MG63 (cell line): ENCODE measurements at places on chromosomes 12 and 14. TPM values are rescaled to one million over a fixed set of nuclear protein-coding genes. Genes with fewer than 3 reads are reported as not detected.

Gene ADCK1
- total RNA-seq: 1.1 and 1.6 TPM in 2 replicates

DNA sequence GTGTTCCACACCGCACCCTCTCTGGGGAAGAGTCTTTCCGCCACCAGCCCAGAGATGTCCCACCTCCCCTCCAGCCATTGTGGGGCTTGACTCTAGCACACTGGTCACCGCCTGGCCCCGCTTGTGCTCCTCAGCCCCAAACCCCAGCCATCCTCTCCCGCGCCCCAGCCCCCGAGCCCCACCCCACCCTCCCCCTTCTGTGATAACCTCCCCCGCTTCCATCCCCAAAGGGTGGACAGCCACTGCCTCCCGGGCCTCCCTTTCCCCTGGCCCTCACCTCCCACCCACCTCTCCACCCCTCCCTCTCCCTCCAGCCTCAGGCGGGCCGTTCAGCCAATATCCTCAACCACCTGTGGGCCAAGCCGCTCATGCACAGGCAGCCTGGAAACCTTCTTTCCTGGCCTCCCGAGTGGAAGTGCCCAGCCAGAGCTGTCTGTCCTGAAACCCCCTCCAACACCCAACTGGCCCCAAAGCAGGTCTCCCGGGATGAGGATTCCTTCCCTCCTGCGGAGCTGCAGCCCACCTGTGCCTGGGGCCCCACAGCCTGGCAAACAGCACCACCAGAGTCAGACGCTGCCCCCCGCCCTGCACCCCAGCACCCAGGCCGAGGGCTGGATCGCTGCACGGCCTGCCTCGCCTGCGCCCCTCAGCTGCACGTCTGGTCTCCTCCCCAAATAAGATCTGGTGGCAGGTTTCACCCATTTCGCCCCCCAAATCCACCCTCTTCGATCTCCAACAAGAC is 27.1 kb upstream of the NUDT14 start:
- DNase-seq: no peak

DNA sequence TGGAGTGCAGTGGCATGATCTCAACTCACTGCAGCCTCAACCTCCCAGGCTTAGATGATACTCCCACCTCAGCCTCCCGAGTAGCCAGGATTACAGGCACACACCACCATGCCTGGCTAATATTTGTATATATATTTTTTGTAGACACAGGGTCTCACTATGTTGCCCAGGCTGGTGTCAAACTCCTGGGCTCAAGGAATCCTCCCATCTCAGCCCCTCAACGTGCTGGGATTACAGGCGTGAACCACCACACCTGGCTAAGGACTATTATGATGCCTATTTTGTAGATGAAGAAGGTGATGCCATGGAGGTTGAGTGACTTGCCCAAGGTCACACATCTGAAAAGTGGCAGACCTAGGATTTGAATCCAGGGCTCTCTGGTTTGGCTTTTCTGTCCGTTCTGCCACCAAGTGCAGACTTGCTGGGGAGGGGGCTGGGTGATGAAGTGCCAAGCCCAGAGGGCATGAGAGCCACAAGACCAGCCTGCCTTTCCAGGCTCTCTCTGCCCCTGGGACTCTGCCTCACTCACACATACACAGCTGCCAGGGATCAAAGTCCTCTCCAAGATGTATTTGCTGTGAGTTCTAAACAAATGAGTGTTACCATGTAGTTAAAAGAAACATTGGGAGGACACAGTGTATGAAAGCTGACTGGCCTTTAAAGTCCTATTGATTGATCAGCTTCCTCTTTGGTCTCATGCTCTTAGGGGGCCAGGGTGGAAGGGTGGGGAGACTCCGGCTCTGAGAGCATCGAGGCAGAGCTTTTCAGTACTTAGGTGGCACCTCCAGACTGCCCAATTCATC is 21.3 kb upstream of the RBM19 start:
- no peak for DNase-seq

Gene ATP6V1D
- 53.2 and 57.7 TPM in 2 replicates for total RNA-seq

- DNase-seq: peak; percentile 20
Measured at GRCh38 chr12:51751661-51752060, 96.9 kb downstream of the FIGNL2 start.

DNA sequence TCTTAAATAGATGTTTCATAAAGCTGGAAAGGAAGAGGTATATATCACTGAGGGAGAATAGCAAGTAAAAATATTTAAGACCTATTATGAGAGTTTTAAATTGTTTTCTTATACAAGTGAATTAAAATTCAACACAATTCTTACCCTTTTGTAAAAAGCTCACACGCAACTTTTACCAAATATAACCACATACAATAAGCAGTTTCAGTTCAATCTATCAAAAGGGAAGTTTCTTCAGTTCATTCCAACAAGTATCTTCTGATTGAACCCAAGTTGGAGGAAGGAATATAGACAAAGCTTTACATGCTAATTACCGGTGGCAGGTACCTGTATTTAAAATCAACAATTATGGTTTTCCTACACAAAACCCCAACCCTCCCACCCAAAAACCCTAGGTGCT is 41.1 kb downstream of the GTF2A1 start:
- DNase-seq: no peak

GRCh38 chr14:56482310-56482911 is 97.2 kb upstream of the TMEM260 start:
- no peak for DNase-seq

DNA sequence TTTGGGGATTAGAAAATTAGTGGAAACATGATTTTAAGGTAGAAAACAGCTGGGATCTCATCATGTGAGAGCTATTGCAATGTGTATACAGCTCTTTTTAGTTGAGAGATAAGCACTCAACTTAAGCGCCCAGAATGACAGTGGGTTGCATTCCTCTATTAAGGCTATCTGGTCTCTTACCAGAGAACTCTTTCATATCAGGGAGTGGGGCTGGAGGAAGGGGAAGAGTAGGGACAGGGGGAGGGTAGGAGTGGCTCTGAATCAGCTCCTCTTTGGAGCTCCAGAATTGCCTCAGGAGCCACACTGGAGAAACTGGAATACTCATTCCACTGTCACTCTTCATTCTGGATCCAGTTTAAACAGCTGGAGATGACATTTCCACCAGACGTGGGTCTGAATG is 9.2 kb upstream of the PLEKHG3 start:
- no peak for DNase-seq

GRCh38 chr14:99522934-99523703 is 41.9 kb downstream of the CCNK start:
- peak; percentile 17 for DNase-seq

DNA sequence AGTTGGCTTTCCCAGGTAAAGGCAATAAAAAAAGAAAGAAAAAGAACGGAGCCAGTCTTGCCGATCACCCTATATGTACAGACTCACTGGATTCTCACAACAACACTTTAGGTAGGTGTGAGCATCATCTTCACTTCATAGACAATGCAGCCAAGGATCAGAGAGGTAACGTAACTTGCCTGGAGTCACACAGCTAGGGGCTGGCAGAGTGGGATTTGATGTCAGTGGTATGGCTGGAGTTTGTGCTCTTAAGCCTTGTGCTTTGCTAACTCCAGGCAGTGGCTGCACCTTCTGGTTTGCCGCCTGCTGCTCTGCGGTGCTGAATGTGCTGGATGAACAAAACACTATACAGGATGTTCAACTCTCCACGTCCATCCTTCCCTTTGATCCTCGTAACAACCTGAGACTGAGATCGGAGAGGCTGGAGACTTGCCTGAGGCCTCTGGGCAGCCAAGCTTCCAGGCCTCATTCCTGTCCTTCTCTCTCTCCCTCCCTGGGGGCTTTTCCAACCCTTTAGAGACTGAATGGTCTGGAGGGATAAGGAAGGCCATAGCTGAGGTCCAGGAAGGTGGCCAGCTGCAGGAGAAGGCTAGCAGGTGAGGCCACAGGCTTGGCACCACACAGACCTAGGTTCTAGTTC is 8.1 kb downstream of the ISM2 start:
- DNase-seq: no peak

DNA sequence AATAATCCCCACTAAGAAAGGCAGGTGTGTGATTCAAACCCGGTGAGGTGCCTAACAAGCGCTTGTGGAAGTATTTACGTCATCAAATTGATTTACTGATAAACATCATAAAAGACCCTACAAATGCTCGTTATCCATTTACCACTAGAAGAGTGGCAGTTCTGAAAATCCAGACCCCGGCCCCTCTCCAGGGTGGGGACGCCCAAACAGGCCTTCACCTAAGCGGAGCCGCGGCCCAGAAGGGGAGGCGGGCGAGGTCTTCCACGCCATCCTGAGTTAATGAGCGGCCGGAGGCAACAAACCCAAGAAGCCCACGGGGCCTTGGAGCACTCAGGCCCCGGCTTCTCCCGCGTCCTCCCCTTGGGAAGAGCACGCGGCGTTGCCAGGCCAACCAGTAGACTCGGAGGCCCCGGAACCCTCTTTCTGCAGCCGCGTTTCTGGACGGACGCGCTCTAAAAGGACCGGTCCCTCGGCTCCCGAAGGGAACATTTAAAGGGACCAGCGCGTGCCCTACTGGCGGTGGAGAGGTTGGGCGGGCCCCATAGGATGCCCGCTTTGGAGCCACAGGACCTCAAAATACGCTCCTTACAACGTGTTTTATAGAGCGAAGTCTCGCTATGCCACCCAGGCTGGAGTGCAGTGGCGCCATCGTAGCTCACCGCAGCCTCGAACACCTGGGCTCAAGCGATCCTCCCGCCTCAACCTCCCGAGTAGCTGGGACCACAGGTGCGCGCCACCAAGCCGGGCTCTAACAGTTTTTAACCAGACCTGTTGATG is 3.5 kb downstream of the PTPN21 start:
- DNase-seq: peak; percentile 76

Gene PTHLH
- total RNA-seq: not detected in 2 replicates

DNA sequence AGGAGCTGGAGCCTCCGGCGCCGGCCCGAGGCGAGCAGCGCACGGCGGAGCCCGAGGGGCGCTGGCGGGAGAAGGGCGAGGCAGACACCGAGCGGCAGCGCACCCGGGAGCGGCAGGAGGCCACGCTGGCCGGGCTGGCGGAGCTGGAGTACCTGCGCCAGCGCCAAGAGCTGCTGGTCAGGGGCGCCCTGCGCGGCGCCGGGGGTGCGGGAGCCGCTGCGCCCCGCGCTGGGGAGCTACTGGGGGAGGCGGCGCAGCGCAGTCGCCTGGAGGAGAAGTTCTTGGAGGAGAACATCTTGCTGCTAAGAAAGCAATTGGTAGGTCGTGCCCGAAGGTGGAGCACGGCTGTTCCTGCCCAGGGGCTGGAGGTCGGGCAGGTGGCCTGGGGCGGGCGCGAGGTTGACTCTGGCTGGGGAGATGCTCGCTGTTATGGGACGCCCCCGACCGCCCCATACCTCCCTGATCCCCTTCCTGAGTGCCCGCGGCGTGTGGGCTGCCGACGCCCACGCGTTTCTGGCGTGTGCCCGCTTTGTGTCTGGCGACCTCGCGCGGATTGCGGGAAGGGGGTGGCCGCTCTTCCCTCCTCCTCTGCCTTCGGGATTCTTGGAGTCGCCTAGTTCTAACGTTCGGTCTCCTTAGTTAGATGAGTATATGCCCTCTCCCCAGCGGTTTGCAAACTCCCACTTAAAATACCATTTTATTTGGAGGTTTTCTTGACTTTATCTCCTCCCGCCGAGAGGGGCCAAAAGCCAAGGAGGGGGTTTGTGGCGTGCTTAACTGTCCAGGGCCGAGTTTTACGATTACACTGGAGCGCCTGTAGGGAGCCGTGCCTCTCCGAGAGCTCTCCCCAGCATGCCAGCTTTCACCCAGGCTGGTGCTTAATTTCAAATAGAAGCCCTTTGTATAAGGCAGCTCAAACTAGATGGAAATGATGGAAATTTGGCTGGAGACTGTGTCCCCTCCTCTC is 752 bp downstream of the DACT1 start:
- peak; percentile 29 for DNase-seq

GRCh38 chr12:45130881-45131281 is 80.0 kb upstream of the DBX2 start:
- DNase-seq: peak; percentile 70

GRCh38 chr12:69533844-69534243 is 51.4 kb upstream of the CCT2 start:
- no peak for DNase-seq

Gene KRT71
- total RNA-seq: not detected in 2 replicates

Gene ABHD4
- 0.89 and 15.5 TPM in 2 replicates for total RNA-seq

GRCh38 chr12:91173124-91173523 is 9.5 kb downstream of the DCN start:
- no peak for DNase-seq

DNA sequence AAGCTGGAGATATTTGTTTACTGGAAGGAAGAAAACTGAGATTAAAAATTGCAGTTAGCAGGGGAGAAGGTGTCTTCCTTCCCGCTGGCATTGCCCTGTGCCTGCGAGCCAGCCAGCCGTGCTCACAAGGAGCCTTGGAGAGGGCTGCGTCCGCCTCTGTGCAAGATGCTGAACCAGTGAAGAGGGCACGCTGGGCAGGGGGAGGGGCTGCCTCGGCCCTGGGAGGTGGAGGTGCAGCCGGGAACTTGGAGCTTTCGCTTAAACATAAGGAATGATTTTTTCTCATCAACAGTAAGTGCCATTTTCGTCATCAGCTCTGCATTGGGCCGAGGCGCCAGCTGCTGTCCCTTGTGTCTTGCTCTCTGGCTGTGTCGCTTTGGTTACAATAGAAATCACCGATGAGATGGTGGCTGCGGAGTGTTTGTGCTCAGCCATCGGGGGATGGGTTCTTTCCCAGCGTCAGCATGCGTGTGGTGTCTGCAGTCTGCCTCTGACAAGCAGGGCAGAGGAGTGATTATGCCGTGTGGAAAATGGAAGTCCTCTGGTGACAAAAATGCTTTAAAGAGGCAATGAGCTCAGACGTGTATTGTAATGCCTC is 97.3 kb downstream of the ESR2 start:
- DNase-seq: no peak

DNA sequence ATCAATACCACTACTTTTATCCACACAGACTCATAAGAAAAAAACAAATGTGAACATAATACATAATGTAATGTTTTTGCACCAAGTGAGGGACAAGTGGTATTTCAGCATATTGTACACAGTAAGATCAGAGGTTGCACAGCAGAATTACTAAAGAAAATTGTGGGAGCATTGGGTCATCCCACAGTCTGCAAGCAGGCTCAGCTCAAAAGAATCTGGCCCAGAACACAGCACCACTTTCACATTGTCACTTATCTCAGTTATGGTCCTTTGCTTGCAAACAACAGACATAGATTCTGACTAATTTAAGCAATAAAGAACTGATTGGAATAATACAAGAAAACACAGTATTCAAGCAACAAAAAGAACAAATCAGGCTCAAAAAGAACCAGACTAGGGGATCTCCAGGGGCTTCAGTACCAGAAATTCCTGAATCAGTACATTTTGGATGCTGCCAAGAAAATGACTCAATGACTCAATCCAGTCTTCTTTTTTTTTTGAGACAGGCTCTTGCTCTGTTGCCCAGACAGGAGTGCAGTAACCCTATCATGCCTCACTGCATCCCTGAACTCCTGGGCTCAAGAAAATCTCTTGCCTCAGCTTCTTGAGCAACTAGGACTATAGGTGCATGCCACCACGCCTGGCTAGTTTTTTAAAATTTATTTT is 42.9 kb upstream of the EEA1 start:
- peak; percentile 45 for DNase-seq

DNA sequence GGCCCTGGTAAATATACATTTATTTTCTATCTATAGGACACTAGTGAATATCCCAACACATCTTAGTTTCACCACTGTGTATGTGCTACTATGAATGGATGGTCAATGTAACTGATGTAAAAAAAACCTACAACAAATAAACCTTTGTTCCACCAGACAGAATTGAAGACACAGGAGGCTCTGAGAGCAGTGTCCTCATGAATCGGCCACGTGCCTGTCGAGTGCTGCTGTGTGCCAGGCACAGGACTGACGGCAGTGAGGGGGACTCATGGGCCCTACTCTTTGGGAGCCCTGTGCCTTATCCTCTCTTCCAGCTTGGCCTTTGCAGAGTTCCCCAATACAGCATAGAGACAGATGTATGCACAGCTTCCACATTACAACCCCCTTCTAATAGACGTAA is 18.2 kb downstream of the CINP start:
- no peak for DNase-seq
